ENCODE measurements at places on chromosomes 12 and 14.

DNA sequence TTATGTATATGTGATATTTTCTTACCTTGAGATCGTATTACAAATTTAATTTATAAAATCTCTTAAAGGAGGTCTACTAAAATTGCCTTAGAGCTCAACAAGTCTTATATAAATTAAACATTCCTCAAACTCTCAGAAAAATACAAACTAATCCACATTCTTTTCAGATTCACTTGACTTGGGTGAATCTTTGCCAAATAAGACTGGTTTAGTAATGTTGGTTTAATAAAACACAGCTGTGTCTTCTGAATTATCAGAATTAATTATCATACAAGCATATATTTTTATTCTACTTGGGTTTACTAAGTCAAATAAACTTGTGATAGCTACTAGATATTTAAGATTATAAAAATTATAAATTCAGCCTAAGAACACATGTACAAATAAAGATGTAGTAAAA is 13.3 kb downstream of the GLIPR1L2 start:
- no peak for DNase-seq

DNA sequence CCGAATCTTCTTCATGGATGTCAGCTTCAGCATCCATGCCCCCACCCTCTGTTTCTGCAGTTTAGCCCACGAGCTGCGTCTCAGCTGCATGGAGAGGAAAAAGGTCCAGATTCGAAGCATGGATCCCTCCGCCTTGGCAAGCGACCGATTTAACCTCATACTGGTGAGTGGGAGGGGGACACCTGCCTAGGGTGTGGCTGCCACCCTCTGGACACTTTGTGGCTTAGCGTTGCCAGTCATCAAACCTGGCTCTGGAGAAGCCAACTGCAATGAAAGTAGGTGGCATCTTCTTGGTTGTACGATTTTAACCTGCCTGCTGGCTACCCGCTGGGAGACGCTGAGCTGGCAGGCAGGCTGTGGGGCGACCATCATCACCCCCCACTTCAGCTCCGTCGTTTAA is 16.7 kb downstream of the DCAF4 start:
- DNase-seq: no peak

GRCh38 chr14:24705840-24706239 is 71.8 kb upstream of the GZMB start:
- no peak for DNase-seq

DNA sequence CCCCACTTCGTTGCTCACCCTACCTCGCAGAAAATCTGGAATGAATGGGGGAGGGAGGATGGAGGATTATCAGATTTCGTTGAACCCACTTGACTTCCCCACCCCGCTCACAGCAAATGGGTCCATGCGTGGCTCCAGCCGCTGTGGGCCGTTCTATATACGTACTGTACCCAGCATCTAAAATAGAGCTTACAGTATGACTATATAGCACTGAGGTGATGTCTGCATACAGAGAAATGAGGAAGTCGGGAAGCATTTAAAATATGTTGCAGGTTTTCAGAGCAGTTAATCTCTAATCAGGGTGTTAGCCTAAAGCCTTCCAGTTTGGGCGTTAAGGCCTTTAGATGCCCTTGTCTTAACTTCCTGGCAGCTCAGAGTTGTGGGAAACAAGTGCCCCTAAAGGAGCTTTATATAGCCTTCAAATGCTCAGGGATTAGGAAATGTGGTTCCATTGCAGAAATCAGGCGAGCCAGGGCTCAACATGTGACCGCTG is 1.4 kb downstream of the BICDL1 start:
- no peak for DNase-seq

- no peak for DNase-seq
Measured at GRCh38 chr12:1594006-1594260, 448 bp downstream of the FBXL14 start.

DNA sequence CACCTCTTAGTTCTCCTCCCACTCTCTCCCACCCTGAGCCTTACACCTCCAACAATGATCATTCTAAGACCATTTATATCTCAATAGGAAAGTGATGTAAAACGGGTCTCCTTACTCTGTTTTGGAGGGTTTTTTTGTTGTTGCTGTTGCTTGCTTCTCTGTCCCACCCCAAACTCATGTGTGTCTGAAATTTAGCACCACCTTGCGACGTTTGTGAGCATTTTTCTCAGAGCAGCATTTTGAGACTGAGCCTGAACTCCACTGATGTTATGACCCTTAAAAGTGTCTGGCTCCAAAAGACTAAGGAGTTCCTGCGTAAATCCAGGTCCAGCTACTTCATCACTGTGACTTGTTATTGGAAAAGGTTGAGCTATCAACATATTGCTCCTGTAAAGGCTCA is 155.0 kb downstream of the DAD1 start:
- DNase-seq: no peak

DNA sequence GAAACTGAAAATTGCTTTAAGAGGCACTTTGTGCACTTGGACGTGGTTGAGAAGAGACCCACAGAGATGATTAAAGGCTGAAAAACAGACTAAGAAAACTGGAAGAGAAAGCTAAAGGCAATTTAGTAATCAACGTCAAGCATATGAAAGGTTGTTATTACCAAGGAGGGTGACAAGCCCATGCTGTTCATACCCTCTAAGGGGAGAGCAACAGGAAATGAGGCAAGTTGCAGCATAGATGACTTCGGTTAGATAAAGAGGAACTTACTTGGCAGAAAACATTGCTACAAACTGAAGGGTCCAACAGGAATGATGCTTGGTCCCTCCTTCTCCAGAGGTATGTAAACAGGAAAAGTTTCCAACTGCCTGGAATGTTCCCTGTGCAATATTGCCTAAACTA is 107.8 kb downstream of the DUSP6 start:
- DNase-seq: no peak
